Vein endothelial cell (primary cell): ENCODE measurements at places on chromosomes 16 and 17. TPM values are rescaled to one million over a fixed set of nuclear protein-coding genes. Genes with fewer than 3 reads are reported as not detected.

Gene PLXDC1
- total RNA-seq = not detected in 2 replicates

Gene ASGR1
- 10.3 and 10.8 TPM in 2 replicates for total RNA-seq

Gene CCL13
- total RNA-seq = not detected in 2 replicates

Gene RNF43
- total RNA-seq = not detected in 2 replicates
